T-helper 17 cell (primary cell): ENCODE measurements at places on chromosomes 16 and 17.

- DNase-seq = no peak
Observed at GRCh38 chr17:8466456-8466855, 30.8 kb downstream of the NDEL1 start.

- no peak for DNase-seq
Observed at GRCh38 chr17:31393749-31394146, 2.3 kb downstream of the RAB11FIP4 start.

DNA sequence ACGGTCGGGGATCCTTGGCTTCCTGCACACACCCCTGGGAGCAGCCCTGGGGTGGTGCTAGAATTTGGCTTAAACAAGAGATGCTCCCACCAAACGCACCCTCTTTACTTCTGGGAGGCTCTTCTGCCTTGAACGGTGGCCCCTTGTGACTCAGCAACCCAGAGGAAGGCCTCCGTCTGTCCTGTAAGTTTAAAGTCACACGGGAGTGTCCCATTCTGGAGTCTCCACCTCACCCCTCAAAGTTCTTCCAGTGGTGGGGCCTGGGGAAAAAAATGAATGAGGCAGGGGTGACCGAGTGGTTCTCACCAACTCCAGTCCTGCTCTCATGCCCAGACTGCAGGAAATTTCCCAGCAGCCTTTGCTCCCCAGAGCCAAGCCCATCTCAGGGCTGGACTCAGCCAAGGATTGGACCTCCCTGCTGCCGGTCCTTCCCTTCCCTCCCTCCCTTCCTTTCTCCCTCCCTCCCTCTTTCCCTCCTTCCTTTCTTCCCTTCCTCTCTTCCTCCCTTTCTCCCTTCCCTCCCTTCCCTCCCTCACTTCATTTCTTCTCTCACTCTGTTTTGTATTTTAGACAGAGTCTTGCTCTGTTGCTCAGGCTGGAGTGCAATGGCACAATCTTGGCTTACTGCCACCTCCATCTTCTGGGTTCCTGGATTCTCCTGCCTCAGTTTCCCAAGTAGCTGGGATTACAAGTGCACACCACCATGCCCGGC is 11.4 kb downstream of the ITGAD start:
- DNase-seq = no peak

- no peak for DNase-seq
Observed at GRCh38 chr16:47732523-47733111, 271.5 kb downstream of the PHKB start.

GRCh38 chr17:82657926-82658325 is 9.7 kb upstream of the WDR45B start:
- DNase-seq = no peak

- no peak for DNase-seq
Observed at GRCh38 chr17:32849879-32850278, 27.0 kb downstream of the MYO1D start.

- DNase-seq = no peak
Observed at GRCh38 chr17:70017112-70017511, 57.9 kb upstream of the KCNJ16 start.

DNA sequence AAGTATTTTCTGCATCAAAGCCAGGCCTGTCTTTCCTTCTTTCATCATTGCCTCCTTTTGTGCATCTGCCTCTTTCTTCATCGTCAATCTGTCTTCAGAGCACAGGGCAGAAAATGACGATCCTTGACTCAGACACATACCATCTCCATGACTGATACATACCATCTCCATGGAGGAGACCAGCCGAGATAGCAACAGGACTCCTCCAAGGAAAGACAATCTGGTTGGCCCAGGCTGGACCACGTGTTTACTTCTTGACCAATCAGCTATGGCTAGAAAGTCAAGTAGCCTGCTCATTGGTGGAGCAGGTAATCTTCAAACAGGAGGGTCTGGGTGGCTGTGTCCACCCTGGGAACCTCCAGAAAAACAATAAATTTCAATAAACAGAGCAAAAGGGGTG is 164.6 kb downstream of the CPPED1 start:
- DNase-seq = no peak

DNA sequence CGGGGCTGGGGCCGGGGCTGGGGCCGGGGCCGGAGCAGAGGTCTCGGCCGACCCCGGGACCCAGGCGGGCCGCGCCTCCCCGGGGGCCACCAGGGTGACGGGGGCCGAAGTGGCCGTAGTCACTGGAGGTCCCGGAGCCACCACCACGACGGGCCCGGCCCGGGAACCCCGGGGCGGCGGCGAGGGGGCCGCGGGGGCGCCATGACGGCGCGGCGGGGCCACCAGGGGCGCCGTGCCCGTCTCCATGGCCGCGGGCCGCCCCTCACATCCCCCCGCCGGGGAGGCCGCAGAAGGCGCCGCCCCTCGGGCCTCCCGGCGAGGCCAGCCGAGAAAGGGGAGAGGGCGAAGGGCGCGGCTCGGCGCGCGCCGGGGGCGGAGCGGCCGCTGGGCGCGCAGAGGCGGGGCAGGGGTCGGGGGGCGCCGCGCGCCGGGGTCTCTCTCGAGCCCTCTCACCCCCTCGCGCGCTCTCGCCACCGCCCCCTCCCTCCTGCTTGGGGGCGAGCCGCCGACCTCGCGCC is 297 bp downstream of the TBC1D10B start:
- DNase-seq = no peak

- no peak for DNase-seq
Observed at GRCh38 chr17:19915245-19915978, 47.7 kb upstream of the ULK2 start.

DNA sequence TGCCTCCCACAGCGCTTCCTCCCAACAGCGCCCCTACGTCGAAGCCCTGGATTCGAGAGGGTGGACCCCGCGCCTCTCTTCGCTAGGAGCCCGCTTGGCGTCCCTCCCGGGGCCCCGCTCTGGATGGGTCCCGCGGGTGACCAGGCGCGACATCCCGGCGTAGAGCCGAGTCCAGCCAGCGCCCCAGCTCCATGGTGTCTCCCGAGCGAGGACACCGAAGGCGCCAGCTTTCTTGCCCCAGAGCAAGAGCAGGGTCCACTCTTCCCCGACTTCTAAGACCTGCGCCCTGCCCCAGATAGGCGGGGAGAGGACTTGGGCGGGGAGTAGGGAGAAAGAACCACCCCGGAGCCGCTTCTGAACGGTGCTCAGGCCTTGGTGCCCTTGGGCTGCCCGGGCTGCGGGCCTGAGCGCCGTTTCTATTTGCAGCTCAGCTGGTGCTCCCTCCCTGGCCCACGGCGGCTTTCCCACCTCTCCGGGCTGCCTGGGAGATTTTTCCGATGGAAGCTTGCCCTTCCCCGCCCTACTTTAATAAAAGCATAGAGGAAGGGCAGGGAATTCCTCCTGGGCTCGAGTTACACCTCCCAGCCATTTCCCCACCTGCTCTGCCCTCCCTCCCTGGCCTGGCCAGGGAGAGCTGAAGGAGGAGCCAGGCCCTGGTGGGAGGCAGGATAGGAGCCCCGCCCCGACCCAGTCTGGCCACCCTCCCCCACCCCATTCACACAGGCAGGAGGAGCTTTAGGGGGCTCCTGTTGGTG is 1.8 kb downstream of the MMP15 start:
- no peak for DNase-seq

DNA sequence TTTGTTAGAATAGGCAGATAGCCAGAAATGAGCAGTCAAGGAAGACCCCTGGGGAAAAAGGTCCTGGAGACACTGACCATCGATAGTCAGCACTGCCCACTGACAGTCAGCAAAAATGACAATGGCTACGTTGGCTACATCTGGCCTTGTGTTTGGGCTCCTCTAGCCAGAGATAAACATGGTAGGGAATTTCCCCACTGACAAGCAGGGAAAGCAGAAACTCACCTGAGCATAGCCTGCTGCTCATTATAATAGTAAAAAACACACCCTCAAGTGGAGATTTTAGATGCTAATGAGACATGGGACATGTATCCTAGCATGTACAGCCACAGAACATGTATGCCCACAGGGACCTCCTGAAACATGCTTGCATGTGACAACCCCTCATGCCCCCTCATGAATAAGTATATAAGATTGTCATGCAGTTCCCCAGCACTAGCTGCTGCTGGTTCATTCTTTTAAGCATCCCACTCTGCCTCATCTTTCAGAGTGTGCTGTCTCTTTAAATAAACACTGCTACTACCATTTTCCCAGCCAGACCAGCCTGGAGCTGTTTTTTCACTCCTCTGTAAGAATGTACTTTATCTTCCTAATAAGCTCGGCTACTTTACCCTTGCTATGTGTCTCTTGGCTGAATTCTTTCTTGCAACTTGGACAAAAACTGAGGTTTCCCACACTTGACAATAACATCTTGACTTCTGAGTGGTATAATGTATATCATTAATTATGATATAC is 550.1 kb upstream of the CDH8 start:
- no peak for DNase-seq

GRCh38 chr16:85570213-85570734 is 42.8 kb upstream of the GSE1 start:
- no peak for DNase-seq

DNA sequence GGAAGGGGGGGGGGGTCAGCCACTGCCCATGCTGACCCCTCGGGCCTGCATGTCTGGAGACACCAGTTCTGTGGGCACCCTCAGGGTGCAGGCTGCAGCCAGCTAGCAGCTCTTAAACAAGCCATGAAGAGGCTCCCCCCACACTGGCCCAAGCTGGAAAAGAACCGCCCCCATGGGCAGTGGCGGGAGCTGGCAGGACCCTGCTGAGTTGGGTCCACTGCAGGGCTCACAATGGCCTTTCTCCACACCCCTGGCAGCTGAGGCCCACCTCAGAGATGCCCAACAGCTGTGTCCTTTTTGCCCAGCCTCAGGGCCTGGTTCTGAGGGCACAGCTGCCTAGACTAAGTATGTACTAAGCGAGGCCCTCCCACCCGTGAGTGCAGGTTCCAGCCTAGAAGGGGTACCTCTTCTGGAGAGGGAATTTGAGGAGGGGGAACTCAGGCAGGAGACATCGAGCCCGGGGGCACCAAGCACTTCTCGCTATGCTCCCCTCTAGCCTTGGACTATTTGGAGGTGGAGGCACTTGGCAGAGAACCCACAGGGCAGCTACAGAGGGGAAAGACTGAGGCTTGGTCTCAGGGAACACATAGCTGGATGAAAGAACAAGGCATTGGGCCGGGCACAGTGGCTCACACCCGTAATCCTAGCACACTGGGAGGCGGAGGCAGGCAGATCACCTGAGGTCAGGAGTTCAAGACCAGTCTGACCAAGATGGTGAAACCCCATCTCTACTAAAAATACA is 3.2 kb downstream of the THRA start:
- DNase-seq = no peak

DNA sequence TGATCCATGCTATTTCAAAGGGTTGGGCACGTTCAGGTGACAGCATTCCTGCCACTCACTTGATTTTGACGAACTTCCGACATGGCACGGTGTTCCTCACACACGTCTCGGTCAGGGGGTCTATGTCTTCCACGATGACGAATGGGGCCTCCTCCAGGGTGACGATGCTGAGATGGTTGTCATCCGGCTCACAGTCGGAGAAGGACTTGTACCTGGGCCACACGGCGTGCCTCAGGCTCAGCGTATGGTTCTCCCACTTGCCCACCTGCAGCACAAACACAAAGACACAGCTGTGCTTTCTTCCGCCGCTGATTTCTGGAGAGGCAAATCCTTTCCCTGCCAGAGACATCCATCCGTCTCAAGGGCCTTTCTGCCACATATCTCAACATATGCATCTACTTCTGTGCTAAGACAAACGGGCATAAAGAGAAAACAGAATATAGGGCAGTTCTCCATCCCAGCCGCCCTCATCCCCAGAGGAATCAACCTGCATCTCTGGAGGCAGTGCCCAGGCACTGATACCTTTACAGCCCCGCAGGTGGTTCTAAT is 332.5 kb downstream of the GRIN2A start:
- no peak for DNase-seq

GRCh38 chr16:4283939-4284338 is 11.1 kb upstream of the TFAP4 start:
- DNase-seq = no peak

DNA sequence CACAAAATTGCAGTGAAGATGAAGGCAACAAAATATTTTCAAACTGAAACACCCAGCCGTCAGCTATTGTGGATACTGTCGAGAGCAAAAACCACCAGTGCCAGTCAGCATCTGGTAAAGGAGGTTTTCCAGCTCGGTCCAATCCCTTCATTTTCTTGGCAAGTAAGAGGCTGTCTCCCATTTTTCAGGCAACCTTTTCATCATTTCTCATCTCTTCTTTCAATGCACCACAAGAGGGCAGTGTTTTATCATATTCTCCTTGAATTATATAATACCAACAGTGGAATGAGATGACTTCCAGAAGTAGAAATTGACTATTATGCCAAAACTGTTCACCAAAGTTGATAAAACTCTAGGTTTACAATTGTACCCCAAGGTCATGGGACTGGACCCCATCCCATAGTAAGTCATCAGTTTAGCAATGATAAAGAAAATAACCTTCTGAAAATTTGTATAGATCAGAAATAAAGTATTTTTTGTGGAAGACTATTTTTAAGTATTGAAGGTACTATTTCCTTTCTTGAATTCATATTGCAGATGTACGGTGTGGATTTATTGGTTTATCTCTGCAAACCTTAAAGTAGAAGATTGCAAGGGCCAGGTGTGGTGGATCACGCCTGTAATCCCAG is 16.8 kb downstream of the NQO1 start:
- no peak for DNase-seq

DNA sequence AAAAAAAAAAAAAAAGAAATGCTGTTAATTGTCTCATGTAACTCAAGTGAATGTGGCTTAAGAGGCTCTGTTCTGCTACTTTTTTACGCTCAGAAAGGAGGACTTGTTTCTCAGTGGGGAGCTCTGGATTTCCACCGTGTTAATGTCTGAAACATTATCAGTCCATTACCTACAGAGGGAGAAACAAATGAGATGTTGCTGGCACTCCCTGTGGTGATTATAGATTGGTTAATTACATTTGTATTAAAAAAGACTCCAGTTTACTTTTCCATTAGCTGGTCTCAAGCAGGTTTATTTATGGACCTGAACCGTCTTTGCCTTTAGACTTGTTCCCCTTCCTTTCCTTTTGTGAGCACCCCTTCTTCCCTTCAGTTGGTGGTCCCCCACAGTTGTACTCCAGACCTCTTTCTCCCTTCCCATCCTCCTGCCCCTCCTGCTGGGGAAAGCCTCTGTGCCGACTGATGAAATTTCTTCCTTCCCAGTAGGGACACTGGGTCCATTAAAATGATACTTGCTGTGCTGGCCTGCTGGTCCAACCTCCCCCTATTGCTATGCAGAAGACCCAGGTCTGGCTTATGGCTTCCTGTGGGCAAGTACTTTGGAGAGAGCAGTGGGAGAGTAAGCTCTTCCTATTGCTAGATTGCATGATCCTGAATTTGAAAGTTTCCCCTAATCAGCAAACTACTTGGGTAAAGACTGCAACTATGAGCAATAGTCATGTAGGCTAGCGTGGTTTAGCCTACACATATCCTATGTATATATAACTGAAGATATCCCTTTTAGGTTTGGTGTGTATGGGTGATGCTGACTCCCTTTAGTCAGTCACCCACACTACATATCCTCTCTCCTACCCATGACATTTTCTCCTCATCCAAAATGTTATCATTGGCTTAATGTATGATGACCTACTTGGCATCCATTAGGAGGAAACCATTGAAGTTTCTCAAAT is 8.1 kb downstream of the CDC6 start:
- DNase-seq = no peak

- DNase-seq = no peak
Observed at GRCh38 chr16:22346483-22346882, 27.9 kb downstream of the CDR2 start.
